ENCODE measurements at places on chromosomes 3 and 15.

DNA sequence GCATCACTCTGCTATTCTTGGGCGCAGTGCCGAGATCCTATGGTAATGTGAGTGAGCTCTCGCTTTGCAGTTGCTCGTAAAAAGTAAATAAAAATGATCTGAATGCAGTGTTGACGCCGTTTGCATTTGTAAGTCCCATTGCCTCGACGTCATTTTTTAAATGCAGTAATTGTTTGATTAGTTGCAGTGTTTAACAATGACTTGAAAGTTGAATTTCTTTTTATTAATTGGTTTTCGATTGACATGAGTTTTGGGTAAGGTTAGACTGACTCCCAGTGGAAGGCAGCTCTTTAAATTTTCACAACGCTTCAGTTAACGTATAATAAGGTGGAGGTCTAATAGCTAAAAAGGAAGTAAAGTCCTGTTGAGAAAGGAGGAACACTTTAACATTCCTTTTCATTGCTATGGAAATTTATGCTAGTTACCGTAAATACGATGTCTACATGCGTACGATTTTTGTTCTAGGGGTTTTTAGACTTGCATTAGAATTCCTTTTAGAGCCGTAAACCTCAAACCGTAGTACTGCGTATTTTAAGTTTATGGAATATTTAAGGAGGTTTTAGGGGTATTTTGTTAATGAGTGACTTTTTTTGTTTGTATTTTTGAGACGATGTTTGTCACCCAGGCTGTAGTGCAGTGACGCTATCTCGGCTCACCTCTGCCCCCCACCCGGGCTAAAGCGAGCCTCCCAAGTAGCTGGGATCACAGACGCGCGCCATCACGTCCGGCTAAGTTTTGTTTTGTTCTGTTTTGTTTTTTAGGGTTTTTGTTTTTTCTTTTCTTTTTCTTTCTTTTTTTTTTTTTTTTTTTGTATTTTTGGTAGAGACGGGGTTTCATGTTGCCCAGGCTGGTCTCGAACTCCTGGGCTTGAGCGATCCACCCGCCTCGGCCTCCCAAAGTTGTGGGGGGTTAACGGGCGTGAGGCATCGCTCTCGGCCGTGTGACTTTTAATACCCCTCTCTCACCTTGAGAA, 1.4 kb downstream of the MORF4L1 start:
- no peak for DNase-seq

- DNase-seq: no peak
Measured at GRCh38 chr3:186786922-186787321, 3.5 kb downstream of the EIF4A2 start.

DNA sequence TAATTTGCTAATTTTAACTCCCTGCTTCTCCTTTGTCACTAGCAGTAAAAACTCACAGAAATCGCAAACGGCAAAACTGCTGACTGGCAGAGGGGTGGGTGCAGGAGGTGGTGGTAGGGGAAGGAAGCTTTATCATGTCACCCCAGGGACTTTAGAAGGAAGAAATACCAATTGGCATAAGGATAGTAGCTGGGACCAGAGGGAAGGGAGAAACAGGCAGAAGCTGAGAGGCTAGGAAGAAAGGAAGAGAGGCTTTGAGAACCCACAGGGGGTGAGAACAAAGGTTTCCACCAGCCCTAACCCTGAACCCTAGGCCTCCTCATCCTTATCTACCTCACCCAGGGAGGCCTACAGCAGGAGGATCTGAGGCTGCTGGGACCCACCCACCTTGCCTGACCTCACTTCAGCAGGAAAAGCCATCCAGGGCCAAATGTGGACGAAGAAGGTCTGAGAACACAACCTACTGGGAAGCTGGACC, 10.7 kb downstream of the ITGB5 start:
- DNase-seq: no peak

DNA sequence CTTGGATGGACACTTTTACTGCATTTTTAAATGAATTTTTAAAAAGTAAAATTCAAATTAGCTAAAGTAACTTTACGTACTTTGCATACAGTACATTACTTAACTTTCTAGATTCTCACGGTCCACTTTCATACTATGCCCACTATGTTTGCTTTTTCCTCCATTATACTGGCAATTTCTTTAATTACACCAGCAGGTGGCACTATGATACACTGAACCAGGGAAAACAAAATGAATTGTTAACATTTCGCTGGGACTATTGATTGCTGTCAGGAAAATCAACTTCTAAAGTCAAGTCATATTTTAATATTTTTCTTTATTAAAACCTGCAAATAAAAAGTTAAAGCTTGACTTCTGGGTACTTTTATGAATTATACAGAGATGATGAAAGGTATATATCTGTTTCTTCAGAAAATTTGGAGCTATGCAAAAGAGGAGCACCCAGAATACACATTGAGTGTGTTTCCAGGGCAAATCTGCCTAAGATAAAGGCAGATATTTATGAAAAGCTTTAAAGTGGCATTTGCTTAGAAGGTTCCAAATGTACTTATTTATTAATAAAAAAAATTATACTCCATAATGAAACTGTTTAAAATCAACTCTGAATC, 21.8 kb upstream of the POU1F1 start:
- DNase-seq: no peak

GRCh38 chr3:65398953-65399352, 639.8 kb downstream of the MAGI1 start:
- DNase-seq: no peak

GRCh38 chr15:72783004-72783639, 436 bp downstream of the ADPGK start:
- no peak for DNase-seq

DNA sequence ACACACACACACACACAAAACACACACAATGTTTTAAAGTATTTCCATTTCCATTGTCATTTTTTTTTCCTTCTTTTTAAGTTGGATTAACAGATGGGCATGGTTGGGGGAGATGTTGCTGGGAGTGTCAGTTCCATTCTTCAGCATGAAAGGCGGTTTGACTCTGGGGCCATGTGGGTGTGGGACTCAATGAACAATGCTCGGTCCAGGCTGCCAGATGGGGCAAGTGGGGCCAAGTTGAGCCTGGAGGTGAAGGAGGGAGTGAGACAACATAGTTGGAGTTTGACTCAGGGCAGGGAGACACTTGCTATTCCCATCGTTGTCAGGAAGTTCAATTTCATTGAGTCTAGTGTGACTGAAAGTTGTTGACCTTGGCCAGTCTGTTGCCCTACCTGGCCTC, 125.3 kb downstream of the TLE3 start:
- DNase-seq: no peak

DNA sequence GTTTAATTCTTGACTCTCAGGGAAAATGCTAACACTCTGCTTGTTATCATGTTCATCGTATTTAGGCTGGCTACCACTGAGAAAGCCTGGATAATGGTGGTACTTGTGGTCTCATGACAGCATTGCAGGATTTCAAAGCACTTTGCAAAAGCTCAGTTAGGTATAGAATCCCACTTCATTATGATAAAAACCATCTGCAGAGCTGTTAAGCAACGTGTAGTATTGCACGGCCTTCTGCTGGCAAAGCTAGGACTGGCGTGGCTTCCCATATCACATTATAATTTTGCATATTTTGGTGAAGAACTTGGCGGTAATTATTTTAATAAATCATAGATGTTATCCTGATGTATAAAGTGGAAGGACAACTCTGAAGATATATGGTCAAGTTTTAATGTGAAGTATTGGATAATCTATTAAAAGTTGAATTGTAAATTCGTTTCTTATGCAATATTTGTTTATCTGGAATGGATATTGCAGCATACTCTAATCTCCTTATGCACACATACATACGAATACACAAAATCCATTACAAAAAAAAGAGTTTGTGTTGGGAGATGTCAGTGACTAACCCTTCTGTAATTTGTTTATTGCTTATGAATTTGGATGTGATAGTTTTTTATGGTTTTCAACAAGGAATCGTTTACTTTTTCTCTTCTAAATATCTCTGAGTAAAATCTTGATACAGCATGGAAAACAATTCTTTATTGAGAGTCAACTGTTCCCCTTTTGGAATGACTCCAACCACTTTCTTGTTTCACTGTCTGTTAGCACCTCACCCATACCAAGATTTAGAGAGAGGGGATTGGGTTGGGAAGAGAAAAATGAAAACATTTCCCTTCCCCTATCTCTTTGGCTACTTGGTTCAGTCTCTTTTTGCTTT, 9.2 kb downstream of the RAB8B start:
- DNase-seq: no peak

- DNase-seq: no peak
Measured at GRCh38 chr3:192487033-192487432, 240.3 kb downstream of the FGF12 start.

DNA sequence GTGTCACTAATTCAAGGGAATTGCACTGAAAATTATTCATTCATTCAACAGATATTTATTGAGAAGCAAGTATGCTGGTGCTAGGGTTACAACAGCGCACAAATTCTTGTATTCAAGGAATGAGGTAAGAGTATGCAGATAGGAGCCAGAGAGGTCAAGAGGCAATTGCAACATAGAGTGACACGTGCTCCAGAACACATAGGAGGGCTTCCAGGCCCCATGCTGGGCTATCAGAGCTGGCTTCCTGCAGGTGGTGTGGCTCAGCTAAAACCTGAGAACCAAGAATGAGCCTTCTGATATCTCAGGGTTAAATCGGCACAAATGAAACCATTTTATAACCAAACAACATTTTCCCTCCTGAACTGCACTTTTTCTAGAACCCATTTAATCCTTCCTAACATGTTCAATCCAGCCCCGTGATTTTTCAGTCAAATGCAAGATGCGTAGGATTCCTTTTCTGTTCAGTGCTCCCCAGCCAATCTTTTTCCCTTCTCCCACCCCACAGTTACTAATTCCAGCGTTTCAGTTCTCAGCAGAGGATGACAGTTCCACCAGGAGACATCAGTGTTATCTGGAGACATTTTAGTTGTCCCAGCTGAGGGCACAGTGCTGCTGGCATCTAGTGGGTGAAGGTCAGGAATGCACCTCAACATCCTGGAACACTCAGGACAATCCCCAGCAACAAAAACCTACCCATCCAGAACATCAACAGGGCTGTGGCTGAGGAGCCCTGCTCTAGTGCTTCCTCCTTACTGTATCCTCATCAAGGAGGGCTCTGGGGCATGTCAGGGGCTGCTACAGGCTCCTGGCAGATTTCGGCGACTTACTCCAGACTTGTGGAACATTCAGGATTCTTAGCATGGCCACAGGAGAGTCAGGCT, 13.1 kb downstream of the CCR5AS start:
- DNase-seq: no peak

DNA sequence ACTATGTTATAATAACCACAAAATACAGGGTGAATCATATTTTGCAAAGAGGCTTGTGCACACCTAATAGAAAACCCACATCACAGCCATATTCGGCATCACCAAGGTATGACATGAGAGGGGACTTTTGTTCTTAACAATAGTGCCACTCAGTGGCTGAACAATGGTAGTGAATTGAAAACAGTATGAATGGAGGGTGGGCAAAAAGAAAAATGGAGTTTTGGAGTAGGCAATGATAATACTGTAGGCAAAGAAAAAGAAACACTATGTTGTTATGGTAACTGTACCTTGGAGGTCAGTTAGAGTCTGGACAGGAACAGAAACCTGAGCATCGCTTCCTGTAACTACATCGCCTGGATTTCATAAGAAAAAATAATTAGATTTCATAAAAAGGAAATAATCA, 348.6 kb downstream of the PLCL2 start:
- no peak for DNase-seq

DNA sequence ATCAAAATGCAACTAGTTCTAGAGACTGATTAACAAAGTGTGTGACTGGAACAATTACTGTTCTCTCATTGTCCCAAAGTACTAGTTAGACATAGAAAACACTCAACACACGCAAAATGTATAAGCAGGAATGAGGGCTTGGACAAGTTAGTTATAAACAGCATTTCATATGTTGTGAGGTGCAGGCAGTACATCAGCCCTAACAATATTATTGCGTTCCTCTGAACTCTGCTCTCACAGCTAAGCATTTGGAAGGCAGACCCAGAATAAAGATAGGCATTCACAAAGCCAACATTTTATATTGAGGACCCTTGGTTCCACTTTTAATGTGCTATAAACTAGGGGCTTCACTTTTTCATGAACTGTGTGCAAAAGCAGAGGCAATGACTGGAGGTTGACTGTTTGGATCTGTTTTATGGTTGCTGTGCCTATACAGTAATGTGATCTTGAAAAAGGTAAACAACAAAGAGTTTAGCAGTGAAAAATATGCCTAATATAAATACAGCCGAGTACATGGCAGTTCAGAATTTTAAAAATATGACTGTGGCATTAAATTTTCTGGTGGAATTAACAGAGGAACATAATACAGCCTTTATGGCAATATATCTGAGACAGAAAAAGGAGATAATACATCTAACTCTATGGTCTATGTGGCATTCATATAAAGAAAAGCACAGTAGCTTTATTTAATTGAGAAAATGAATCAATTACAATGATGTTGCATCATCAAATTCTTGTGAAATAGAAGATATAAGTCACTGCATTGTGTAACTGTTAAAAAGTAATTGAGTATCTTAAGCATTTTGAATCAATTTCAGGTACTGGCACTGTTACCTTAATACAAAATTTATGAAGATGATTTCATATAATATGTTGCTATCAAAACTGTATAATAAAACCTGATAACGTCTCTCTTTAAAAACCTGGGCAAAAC, 80.0 kb upstream of the SKOR1 start:
- no peak for DNase-seq

DNA sequence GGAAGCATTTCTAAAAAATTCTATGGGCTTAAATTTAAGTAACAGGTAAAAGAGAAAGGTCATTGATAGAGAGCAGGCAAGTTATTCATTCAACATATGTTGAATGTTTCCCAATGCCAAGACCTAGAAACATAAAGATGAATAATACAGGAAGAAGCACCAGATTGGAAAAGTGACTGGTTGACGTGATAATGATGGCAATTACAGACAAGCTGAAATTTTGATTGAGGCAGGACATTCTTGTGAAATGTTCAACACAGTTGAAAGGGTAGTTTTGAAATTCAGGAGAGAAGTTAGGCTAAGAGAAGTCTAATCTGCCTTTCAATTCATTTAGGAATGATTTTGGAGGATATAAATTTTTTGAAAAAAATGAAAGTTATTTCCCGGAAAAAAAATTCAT, 536.3 kb upstream of the NAALADL2 start:
- DNase-seq: no peak

- no peak for DNase-seq
Measured at GRCh38 chr3:141959589-141960554, 83.4 kb downstream of the ATP1B3 start.

- DNase-seq: no peak
Measured at GRCh38 chr3:30263925-30264313, 342.5 kb upstream of the TGFBR2 start.

DNA sequence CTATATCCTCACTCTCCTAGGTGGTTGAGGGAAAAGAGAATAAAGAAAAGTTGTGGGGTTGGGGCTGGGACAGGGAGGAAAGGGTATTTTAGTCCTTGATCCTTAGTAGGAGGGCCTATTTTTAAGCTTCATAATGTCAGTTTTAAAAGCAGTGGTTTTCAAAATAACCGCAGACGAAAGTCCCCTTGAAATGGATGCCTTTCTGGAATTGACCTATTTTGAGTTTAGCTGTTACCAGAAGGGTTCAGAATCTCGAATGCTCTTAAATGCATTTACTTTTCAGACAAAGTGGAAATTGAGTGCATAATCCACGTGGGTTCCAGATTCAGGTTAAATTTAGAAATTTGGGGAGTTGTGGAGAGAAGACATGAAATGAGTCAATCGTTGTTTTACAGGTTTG, 16.6 kb downstream of the MAP2K1 start:
- no peak for DNase-seq

- no peak for DNase-seq
Measured at GRCh38 chr3:151307583-151308488, 8.8 kb downstream of the GPR87 start.

GRCh38 chr3:24683633-24684384, 189.2 kb upstream of the THRB start:
- no peak for DNase-seq

Data from activated CD4-positive, CD25-positive, alpha-beta regulatory T cell treated with anti-CD3 and anti-CD28 coated beads, Interleukin-2, amount 50 U/mL, for 72 hours (primary cell).